Left lung (tissue), 14 donors: ENCODE measurements at places on chromosomes 7 and 10.

- peak; percentile 74 for DNase-seq
These were observed 210.1 kb downstream of the JCAD start for GRCh38 chr10:29849126-29849833.

- no peak for DNase-seq
These were observed 444.4 kb downstream of the GATA3 start for GRCh38 chr10:8498881-8499280.

DNA sequence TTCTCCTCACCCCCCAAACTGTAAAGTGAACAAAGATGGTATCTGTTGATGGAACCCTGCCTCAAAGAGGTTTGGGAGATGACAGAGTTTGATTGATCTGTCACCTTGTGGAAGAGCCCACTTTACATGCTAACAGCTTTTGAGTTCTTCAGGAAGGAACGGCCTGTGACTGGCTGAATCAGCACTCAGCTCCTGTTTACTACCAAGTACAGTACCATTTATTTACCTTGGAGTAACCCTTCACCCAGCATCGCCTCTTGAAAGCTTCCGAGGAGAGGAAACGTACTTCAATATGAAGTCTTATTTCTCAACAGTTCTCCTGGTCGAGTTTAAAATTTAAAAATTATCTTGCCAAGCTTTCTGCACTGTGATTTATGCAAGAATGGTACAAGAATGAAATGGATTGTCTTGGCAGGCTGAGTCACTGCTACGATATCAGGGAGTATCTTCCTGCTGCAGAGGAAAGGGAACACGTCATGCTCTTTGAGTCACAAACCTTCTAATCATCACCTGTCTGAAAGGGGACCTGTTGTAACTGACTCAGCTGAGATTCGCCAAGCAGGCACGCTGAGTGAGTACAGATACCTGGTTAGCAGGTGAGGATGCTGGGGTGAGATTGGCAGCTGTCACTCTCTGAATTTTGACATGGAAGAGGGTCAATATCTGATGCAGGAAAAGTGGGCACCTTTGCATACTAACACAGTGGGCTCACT lies 30.1 kb downstream of the KLF6 start:
- no peak for DNase-seq

DNA sequence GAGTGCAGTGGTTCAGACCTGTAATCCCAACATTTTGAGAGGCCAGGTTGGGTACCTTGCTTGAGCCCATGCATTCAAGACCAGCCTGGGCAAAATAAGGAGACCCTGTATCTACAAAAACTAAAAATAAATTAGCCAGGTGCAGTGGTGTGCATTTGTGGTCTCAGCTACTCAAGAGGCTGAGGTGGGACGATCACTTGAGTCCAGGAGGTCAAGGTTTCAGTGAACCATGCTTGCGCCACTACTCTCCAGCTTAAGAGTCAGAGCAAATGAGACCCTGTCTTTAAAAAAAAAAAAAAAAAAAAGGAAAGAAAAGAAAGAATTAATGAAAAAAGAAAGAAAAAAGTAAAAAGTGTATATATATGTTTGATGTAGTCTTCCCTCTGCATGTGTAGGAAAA lies 24.7 kb downstream of the MICU1 start:
- no peak for DNase-seq

- DNase-seq: no peak
These were observed 11.9 kb upstream of the COL1A2 start for GRCh38 chr7:94382746-94383145.

- no peak for DNase-seq
These were observed 261.4 kb upstream of the ZWINT start for GRCh38 chr10:56622335-56622973.
